AG09319 (cell line): ENCODE measurements at places on chromosomes 11 and 22.

DNA sequence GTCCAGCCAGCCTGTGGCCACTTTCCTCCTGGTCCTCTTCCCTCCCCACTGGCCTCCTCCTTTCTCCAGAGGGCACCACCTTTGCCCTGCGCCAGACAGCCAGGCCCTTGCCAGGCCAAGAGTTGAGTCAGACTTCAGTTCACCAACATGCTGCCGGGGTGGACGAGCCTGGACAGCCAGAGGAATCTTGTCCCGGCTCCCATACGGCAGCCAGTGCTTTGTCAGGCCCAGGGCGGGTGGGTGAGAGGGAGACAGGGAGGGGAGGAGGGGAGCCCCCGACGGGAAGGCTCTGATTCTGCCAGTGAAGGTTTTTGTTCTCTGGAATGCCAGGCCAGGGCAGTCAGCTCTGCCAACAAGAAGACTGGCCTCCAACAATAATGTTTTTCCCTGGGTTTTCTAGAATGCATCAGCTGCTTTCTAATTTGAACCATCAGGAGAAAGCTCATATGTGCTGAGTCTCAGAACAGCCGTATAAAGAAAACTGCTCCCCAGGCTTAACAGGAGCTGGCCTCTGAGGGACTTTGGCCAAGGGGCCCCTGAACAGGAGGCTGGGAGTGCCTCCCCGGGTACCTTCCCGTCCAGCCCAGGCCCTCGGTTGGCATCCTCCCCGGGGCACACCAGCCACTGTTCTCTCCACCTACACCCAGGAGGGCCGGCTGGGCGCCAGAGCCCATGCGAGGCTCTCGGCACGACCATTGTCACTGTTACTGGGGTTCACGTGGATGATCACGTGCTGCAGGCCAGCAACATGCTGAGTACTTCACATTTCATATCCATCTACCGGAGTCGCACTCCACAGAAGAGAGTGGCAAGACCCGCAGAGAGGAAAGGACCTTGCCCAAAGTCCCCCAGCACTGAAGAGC lies 28.6 kb downstream of the LIF start:
- DNase-seq: no peak

- no peak for DNase-seq
These were observed 3.7 kb downstream of the SMIM35 start for GRCh38 chr11:118082880-118083552.

DNA sequence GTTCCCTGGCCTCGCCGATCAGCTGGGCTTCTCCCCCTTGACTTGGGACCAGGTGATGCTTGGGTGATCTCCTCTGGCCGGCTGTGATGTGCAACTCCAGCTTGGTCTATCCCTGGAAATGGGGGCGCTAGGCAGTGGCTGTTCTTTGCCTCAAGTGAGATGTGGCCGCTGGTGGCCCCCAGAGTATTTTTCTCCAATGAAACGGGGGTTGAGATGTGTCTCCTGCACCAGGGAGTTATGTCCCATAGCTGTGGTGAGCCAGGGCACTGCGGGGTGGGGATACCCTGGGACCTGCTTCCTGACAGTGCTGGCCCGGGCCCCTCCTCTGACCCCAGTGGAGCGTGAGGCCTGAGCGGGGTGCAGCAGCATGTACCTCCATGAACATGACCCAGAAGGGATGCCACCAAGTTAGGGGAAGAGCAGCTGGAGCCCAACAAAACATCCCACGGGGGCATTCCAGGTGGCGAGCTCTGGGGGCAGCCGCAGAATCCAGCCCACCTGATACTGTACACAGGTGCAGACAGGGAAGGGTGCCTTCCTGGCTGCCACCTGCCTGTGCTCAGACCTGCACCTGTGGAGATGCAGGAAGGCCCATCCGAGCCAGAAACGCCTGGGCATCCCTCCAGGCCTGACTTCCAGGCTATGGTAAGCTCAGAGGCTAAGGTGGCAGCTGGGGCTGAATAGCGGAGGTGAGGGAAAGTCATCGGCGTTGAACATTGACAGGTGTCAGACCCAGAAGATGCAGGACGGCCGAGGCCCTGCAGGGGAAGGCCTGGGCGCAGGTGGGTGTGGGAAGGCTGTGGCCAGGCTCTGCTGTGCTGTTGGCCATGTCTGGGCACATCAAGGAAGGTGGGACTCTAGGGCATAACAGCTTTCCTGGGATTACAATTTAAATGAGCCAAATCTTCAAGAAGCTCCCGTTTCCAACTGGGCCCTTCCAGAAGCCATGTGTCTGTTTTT lies 97.3 kb downstream of the CTTN start:
- DNase-seq: no peak

DNA sequence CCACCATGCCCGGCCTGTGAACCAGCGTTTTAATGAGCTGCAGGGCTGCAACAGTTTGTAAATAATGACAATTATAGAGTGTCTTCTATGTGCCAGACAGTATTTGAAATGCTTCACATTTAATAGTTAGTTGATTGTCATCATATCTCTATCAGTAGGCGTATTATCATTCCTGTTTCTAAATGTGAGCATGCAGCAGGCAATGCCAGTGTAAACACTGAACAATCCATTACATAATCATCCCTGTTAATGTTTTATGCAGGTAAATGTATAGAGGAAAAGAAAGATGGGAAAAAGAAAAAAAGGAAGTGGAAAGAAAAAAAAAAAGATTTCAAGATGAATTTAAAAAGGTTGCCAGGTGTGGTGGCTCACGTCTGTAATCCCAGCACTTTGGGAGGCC lies 52.3 kb downstream of the ZBTB44 start:
- no peak for DNase-seq

DNA sequence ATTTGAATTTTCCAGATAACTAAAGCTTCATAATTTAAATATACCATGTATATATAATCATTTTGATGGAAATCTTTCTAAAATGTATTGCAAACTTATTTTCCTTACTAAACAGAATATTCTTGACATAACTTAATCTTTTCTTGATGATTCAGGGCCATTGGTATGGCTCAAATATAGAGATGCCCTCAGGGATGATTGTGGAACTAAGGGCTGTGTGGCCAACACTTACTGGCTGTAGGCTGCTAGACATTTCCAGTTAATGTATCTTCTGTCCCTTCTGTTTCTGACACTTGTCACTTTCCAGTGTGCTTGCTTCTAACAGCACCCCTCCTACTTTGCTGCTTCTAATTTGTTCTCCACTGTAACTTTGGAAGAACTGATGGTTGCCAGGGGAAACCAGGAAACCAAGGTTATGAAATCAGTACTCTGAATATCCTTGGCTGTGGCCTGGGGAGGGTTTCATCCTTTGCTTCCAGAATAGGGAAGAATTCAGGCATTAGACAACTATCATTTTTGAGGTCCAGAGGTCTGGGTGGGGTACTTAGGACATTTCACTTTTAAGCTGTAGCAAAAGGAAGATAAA lies 697.2 kb downstream of the ETS1 start:
- DNase-seq: no peak
